ENCODE measurements at places on chromosomes 11 and 22.

GRCh38 chr22:25147642-25147928 lies 52.1 kb upstream of the CRYBB3 start:
- DNase-seq, result no peak

DNA sequence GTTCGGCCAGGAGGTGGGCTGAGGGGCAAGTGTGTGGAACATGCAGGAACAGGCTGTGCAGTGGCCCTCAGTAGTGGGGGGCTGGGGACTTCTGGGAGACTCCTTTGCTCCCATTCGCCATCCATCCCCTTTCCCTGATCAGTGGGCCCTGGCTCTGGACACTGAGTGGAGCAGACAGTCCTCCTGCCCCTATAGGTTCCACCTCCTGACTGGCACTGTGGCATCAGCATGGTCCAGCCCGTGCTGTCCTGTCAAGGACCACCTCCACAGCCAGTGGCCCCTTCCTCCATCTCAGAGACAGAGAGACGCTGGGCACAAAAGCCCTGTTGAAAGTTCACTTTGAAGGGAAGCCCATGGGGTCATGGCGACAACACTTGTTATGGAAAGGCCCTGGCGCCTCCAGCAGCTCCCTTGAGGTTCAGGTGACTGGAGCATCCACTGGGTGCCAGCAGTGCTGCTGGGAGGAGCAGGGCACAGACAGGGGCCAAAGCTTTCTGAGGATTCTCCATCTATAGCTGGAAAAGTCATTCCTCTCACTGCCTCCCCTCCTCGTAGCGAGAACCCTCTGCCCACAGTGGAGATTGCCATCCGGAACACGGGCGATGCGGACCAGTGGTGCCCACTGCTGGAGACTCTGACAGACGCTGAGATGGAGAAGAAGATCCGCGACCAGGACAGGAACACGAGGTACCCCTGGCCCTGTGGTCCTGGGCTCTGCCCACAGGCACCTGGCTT lies 5.6 kb downstream of the DERL3 start:
- no peak for DNase-seq

- no peak for DNase-seq
These were observed 19.9 kb downstream of the OR8G5 start for GRCh38 chr11:124276081-124276480.

GRCh38 chr22:24285245-24285644 lies 14.6 kb downstream of the SPECC1L start:
- no peak for DNase-seq

- no peak for DNase-seq
These were observed 720 bp upstream of the MPZL2 start for GRCh38 chr11:118264569-118265465.

DNA sequence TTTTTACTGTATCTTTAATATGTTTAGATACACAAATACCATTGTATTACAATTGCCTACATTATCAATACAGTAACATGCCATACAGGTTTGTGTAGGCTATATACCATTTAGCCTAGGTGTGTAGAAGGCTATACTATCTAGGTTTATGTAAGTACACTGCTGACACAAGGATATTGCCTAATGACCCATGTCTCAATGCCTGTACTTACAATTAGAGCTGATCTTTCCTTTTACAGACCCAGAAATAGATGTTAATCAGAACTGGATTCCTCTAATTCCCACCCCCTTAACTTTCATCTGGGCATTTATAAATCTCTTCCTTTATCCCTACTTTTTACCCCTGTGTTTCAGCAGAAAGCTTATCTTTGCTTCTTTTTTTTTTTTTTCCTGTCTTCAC lies 229.5 kb downstream of the METTL15 start:
- no peak for DNase-seq
